ENCODE measurements at places on chromosomes 7 and 10.
A peak's percentile ranks its signal among the peaks of the same experiment; 100 is the strongest.

DNA sequence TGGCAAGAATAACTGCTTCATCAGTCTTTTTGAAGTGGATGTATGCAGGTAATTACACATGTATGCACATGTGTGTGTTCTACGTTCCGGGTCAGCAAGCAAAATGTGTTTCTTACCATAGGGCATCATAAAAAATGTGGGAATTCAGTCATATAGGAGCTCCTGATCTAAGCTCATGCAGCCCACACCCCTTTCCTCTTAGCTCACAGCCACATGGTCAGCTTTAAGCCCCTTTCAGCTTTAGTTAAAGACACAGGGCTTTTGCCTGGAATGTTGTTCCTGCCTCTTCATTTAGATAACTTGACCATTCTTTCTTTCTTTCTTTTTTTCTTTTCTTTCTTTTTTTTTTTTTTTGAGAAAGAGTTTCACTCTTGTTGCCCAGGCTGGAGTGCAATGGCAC, 258.1 kb downstream of the RPS24 start:
- no peak for DNase-seq

DNA sequence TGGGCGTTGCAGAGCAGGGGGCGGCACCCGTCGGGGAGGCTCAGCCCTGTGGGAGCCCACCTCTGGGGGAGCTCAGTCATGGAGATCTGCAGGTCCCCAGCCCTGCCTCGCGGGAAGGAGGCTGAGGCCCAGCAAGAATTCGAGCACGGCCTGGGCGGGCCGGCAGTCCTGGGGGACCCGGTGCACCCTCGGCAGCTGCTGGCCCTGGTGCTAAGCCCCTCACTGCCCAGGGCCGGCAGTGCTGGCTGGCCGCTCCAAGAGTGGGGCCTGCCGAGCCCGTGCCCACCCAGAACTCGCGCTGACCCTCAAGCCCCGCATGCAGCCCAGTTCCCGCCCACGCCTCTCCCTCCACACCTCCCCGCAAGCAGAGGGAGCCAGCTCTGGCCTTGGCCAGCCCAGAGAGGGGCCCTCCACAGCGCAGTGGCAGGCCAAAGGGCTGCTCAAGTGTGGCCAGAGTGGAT, 76.2 kb downstream of the TMEM26 start:
- no peak for DNase-seq

DNA sequence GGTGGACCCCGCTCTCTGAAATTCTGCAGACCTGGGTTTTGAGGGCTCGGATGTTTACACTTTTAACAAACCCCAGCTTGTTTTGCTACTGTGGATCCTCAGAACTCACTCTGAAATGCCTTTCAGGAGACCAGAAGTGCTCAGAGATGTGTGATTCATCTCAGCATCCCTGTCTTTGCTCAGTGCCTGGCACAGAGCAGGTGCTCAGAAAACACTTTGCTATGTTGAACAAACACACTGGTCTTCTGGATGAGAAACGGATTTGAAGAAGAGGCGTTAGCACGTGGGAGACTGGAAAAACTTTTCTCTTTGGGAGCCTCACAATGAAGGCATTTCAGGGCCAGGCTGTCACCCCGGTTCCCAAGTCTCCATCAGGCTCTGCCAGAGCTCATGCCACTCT, 53.3 kb downstream of the SH3PXD2A start:
- DNase-seq, result no peak

DNA sequence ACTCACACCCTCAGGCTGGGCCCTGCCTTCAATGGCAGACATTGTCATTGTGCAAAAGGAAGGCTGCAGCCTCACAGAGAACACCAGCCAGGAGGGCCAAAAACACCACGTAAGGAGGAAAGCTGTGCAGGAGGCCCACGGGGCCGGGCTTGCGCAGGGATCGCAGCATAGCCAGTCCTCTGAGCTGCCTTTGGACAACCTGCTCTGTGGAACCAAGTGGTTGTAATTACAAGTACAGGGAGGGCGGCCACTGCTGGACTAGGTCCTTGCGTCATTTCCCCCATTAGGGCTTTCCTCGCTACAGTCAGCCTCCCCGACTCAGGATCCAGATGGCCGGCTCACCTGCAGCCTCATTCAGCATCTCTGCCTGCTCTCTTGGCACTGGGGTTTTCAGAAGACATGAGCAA, 66.9 kb downstream of the FAM53B start:
- DNase-seq, result no peak

DNA sequence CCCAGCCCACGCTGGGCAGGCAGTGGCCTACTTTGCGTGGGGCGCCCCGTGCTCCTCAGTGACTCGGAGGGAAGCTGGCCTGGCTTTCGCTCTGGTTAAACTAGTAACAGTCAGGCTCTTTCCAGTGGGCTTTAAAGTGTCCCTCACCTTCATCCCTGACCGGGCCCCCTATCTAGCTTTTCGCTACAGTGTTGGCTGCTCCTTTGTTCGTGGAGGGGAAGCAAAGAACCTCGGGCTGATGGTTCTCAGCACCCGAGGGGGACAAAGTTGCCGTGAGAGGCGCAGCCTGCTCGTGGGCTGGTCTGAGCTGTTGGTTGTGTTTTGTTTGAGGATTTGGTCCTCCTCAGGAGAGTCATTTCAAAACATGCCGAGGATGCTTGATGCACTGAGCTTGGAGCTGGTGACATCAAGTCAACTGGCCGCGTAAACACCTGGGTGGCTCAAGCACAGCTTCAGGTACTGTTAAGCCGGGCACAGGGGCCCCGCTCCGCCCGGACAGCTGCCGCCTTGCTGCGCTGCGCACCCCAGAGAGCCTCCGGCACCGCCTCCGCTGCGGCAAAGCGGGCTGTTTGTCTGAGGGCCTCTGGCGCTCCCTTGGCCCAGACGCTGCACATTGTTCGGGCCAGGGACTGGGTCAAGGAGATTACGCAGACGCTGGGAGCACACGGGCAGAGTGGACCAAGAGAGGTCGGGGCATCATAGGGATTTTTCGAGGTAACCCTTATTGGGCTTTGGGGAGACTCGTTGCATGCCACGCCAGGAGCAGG, 1.6 kb downstream of the DLX6 start:
- DNase-seq, result no peak

- DNase-seq, result no peak
Observed at GRCh38 chr10:67926951-67927350, 42.5 kb downstream of the SIRT1 start.

GRCh38 chr7:81676813-81677212, 93.0 kb downstream of the HGF start:
- peak; percentile 65 for DNase-seq

DNA sequence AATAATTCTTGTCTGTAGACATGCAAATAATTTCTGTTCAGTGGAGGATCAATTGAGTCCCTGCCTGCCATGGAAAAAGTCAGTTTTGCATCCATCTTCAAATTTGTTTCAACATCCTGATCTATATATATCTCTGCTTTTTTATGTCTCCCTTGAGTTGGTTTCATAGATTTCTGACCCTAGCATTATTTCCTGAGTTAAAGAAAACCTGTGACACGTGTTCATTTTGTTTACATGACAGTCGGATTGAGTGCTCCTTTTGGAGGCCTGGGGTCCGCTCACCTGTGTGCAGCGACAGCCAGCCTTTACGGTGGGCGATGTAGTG, 674 bp downstream of the MRPS24 start:
- DNase-seq, result no peak

DNA sequence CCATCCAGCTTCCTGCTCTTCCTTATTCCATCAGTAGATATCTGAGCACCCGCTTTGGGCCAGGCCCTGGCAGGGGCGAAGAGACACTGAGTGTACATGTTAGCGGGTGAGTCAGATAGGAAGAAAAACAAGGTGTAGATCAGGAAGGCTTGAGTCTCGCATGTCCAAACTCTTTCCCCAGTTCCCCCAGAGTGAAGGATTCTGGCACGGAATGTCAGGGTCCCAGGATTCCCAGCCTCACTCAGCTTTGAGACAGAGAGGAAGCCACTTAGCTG, 24.1 kb upstream of the CHST15 start:
- no peak for DNase-seq

- no peak for DNase-seq
Observed at GRCh38 chr7:52920977-52921376, 114.5 kb upstream of the POM121L12 start.

Measured in cardiac fibroblast (primary cell).